ENCODE measurements at places on chromosomes 7 and 10.

GRCh38 chr10:55820071-55820470 is 541.0 kb downstream of the ZWINT start:
- DNase-seq, result no peak

- DNase-seq, result no peak
These were observed 297.6 kb upstream of the PLXDC2 start for GRCh38 chr10:19518632-19519031.

GRCh38 chr7:153036396-153037063 is 277.0 kb downstream of the ACTR3B start:
- DNase-seq, result no peak

GRCh38 chr10:124561206-124561605 is 99.6 kb downstream of the LHPP start:
- DNase-seq, result no peak

DNA sequence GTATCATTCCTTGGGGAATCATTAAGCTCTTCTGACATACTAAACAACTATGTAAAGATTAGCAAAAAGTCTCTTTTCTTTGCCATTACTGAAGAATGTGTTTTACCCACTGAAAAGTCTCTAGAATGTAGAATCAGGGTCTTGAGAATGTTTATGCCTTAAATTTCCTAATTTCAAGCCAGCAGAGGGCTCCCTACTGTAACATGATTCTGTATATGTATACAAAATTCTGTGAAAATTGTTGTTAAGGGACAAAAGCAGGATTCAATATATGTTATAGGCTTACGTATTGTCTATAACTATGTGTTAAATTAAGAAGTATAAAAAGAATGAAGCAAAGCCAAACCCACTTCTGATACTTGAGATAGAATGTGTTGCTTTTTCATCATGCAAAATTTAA is 296.9 kb upstream of the DGKB start:
- no peak for DNase-seq

DNA sequence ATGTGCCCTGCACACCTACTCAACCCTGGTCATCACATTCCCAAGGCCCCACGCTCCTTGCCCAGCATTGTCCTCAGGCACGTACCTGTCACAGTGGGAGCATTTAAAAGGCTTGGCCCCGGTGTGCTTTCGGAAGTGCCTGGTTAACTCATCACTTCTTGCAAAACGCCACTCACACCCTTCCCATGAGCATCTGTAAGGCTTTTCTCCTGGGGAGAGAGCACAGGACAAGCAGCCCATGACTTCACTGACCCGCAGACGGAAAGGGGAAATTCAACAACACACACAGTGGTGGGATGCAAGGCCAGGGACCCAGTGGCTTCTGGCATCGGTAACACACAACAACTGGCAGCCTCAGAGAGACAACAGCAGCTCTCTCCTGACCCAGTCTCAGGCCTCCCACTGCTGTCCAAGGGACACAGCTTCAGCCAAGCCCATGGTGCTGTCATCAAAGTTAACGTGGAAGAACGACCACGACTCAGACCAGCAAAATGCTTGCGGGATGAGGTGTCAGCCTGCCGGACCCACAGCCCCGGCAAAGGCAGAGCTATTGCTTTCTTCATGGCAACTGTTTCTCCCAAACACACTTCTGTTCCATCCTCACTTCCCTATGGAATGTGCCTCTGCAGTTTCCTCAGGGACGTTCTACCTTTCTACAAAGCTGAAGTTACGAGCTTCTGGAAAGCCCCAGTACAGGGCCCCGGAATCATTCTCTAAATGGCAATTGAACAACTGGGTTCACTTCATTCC is 4.8 kb downstream of the KLF6 start:
- DNase-seq, result no peak

GRCh38 chr7:136229790-136230189 is 252.6 kb upstream of the MTPN start:
- DNase-seq, result no peak

DNA sequence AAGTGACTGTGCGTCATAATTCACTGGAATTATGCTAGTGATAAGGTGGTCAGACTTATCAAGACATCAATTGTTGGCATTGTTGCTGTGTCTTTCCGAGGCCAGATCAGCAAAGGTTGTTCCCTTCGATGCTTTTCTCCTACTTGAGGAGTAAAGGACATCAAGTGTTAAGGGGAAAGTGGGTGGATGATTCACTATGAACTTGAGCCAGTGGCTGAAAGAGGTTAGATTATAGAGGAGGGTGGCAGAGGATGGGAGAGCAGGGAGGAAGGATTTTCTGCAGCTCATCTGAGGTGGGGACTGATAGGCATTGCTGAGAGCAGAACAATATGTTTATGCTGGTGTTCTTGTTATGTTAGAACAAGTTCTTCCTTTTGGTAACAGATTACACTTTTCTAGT is 131.4 kb upstream of the AGR3 start:
- no peak for DNase-seq

DNA sequence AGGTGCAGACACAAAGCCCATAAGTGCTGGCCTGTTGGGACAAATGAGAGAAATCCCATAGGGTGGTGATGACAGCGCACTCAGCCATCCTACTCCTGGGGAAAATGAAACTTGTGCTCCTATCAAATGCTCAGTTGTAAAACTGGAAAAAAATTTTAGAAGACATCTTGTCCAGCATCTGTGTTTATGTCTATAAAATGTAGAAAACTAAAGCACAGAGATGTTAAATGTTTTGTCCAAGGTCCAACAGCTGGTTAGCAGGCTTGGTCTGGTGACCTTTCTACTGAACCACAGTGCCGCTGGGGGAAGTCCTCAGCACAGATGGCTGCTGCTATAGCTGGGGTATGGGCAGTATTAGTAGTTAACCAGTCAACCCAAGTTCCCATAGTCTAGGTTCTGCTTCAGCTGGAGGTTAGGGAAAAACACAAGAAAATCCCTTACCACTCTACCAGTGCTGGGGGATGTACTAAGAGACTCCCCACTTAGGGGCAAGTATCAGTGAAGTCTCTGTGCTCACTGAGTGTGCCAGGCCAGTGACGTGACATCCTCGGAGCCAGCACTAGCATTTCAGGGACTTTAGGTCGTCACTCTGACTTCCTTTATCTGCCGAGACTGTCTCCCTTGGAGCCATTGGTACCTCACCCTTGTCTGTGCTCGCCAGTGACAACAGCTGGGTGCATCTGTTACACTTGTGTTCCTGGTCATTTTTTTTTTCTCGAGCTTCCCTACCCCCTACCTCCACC is 1.9 kb downstream of the TSPAN33 start:
- DNase-seq, result no peak

DNA sequence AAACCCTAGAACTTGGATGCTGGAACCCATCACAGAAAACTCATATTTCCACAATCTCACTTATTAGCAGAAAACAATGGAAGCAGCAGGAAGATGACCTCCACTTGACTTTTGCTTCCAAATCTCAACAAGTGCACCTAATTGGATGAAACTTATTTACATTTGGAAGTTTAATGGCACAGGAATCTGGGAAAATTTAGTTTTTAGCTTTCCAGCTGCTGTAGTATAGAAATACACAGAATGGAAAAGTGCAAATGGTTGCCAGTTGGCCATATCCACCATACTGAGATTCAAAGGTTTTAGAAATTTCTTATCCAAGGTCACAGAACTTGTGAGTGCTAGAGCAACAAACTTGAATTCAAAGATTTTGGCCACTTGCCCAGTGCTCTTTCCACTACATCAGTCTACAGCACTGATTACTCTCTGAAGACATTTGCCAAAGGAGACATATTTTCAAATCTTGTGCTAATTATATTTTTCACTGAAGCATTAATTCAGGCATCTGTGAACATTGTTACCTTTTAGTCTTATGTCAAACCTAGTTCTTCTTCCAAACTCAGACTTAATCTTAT is 9.3 kb upstream of the AHR start:
- no peak for DNase-seq

DNA sequence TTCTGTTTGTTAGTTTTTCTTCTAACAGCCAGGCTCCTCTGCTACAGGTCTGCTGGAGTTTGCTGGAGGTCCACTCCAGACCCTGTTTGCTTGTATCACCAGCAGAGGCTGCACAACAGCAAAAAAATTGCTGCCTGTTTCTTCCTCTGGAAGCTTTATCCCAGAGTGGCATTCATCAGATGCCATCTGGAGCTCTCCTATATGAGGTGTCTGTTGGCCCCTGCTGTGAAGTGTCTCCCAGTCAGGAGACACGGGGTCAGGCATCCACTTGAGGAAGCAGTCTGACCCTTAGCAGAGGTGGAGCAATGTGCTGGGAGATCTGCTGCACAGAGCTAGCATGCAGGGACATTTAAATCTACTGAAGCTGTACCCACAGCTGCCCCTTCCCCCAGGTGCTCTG is 26.7 kb upstream of the CROT start:
- no peak for DNase-seq

DNA sequence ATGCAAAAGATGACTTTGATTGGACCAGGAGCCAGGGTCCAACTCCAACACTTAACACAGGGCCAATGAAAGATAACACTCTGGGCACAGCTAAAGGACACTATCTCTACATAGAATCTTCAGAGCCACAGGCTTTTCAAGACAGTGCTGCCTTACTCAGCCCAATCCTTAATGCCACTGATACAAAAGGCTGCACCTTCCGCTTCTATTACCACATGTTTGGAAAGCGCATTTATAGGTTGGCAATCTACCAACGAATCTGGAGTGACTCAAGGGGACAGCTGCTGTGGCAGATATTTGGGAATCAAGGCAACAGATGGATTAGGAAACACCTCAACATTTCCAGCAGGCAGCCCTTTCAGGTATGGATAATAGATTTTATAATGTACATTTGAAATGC is 160.7 kb downstream of the MALRD1 start:
- no peak for DNase-seq

GRCh38 chr7:17545348-17545747 is 246.9 kb downstream of the AHR start:
- no peak for DNase-seq

DNA sequence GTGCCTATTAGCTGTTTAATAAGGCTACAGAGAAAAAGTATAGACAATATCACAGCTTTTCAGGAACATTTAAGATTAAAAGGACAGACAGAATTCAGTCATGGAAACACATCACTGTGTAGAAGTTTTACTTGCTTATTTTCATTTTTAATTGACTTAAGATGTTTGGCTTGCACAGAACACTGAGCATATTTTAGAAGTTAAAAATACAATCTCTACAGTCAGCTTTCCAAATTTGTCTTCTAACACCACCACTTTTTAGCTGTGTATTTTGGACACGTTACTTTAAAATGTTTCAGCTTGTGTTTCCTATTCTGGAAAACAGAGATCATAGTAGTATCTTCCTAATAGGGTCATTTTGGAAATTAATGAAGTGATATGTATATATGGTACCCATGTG is 11.8 kb downstream of the CFAP69 start:
- no peak for DNase-seq

DNA sequence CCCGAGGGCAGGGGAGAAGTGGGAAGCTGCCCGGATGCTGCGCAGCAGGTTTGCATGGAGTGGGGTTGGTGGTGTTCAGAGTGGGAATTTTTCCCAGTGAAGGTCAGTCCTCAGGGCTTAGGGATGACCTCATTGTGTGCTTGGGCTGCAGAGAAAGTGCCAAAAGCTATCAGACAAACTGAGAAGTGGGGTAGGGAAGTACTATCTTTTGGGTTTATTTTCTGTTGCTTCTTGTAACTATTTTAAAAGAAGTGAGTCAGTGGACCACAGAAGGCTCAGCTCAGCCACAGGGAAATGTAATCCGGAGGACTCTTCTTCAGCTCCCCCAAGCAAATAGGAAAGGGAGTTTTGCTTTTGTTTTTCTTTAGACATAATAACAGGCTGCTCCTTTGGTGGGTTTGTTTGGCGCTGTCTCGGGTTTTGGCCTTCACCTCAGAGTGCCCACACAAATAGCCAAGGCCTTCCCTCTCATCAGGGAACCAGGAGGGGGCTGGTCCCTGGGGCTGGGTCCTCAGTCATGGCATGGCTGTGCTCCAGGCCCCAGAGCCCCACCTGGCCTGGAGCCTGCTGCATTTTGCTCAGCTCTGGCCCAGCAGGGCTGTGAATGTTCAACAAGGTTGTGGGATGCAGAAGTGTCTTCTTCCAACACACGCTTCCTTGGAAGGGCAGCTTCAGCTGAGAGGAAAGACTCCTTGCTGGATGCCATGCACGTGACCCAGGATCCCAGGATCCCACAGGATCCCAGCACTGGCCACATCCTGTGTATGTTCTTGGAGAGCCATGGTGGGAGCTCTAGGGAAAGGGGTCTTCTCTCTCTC is 5.4 kb upstream of the FAM170B start:
- no peak for DNase-seq

DNA sequence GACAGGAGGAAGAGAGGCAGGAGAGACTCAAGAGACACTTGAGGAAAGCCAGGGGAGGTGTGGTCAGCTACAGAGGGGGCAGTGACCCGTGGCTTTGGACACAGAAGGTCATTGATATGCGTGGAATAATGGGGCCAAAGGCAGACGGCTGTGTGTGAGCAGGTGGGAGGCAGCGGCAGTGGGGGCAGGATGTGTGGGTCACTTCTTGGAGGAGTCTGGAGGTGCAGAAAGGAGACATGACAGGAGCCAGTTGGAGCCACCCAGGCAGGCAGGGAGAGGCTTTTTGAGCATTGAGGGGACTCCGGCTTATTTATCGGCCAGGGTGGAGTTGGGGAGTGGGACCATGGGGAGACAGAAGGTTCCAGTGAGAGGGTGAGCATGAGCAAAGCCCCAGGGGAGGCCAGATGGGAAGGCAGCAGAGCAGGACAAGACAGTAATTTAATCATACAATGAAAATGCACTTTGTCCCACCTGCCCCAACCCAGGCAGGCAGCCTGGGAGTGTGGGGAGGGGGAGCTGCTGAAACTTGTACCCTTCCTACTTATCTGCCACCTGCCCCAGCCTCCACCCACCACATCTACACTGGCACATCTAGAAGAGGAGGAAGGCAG is 5.0 kb downstream of the LDB3 start:
- DNase-seq, result no peak

- DNase-seq, result no peak
These were observed 27.5 kb upstream of the NPVF start for GRCh38 chr7:25255611-25256332.

GRCh38 chr10:74223755-74224529 is 72.9 kb downstream of the ADK start:
- DNase-seq, result no peak

DNA sequence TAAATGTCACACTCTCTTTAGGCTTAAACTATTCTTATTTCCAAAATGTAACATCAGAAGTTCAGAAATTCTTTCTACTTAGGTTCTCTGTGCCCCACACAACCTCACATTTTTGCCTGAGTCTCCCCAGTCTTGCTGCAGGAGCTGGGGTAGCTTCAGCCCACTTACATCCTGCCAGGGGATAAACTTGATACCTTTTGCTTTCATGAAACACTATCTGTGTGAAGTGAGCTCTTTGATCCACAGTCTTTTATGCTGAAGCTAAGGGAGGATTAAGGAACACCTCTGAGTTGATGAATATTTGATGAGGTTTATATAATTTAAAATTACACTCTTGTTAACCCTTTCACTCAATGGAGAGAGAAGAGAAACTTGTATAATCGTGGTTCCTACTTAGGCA is 341.0 kb downstream of the AUTS2 start:
- no peak for DNase-seq

DNA sequence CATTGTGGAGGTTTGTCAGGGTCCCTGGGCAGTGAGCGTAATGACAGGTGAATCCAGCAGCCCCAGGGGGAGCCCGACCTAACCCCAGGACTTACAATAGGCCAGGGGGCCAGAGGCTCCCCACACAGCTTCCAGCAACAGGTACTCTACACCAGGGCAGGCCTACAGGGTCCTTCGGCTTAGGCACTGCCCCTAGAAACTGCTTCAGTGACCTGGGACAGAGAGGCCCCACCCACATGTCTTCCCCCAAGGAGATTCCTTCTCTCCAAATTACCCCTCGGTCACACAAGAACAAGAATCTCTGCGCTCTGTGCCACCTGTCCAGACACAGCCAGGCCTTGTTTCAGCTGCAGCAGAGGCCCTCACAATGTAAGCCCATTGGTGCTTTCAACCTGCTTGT is 24.4 kb downstream of the SKIDA1 start:
- DNase-seq, result no peak

- DNase-seq, result no peak
These were observed 96.6 kb downstream of the UNCX start for GRCh38 chr7:1329261-1329660.
